Stimulated activated CD4-positive, alpha-beta T cell treated with anti-CD3 and anti-CD28 coated beads, Interleukin-12 subunit alpha, Interleukin-12 subunit beta, amount 100 ng/mL, for 24 hours (primary cell): ENCODE measurements at places on chromosomes 5 and 9.

DNA sequence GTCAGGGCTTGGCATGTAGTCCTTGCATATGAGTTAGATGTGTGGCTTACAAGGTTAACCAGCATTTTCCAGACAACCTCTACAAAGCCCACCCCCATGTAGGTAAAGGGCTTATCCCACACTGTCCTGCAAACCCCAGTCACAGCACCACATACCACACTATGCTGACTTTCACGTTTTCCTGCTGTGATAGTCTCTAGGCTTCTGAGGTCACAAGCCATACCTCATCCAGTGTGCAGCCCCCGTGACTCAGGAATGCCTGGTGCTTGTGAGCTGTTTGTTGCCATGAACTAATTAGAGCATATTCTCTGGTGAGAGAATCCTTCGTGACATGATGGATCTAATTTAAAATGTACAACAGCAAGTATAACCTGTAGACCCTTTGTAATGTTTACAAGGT lies 50.8 kb downstream of the ERAP1 start:
- no peak for DNase-seq

DNA sequence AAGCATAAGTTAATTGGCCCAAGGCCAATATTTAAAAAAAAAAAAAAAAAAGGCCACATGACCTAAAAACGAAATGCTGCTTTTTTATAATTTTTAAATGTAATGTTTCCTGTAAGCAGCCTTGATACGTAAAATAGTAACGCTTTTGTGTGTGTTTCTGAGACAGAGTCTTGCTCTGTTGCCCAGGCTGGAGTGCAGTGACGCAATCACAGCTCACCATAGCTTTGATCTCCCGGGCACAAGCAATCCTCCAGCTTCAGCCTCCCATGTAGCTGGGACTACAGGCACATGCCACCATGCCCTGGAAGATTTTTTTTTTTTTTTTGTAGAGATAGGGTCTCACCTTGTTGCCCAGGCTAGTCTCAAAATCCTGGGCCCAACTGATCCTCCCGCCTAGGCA lies 179.9 kb downstream of the EDIL3 start:
- no peak for DNase-seq

DNA sequence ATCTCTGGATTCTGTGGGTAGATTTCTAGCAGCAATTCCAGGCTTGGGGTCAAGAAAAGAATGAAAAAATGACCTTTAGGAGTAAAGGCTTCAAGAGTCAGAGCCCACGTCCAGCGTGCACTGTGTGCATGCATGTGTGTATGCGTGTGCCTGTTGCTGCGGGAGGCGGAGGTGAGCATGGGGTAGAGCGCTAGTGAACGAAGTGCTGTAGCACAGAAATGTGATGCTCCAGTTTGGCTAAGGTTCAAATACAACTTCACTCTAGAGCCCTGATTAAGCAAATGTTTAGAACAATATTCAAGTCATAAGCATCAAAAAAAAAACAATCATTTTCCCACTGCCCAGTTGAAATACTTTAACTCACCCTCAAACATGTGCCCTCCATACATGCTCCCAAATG lies 403.9 kb downstream of the ZNF608 start:
- no peak for DNase-seq

GRCh38 chr5:181241393-181241975 lies 2.2 kb downstream of the RACK1 start:
- DNase-seq: no peak

- no peak for DNase-seq
Measured at GRCh38 chr5:43839218-43839617, 236.2 kb downstream of the NNT start.

DNA sequence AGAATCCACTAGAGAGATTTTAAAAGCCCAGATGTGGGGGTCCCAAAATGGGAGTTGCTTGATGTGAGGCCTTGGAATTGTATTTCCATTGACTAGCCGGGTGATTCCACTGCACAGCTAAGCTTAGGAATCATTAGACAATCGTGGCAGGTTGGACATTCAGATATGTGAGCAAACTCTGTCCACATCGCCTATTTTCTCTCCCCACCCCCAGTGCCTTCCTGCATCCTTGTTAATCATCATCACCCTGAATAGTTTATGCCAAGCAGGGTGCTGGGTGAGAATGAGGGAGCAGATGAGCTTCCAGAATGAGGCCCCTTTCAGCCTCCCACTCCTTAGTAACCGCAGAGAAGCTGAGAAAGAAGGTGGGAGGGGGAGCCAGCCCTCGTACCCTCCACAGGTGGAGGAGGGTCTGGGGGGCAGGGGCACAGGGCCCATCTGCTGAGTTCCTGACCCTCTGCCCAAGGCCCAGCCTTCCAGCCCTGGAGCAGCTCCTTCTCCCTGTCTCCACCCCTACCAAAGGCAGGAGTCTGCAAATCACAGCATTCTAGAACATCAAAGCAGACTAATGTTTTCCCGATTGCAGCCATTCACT lies 7.7 kb upstream of the TCOF1 start:
- no peak for DNase-seq

- DNase-seq: no peak
Measured at GRCh38 chr9:98808875-98809274, 1.4 kb downstream of the GALNT12 start.

GRCh38 chr5:26805076-26805475 lies 233.3 kb downstream of the CDH9 start:
- no peak for DNase-seq

DNA sequence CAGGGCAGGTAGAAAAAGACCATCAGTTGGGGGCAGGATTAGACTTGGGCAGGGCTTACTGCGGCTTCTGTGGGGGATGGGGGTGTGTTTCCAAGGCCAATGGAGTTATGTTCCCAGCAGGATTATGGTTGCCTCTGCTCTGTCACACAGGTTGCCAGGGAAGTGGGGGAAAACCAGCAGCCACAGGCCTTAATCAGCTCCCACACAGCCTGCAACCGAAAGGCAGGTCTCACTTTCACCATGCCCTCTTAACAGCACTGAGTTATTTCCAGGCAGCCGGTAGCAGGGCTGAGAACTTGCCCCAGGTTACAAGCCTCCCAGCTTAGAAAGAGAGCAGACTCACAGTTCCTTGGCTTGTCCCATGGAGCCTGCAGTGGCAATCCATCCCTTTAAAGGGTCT lies 205.5 kb downstream of the FGF10 start:
- no peak for DNase-seq

DNA sequence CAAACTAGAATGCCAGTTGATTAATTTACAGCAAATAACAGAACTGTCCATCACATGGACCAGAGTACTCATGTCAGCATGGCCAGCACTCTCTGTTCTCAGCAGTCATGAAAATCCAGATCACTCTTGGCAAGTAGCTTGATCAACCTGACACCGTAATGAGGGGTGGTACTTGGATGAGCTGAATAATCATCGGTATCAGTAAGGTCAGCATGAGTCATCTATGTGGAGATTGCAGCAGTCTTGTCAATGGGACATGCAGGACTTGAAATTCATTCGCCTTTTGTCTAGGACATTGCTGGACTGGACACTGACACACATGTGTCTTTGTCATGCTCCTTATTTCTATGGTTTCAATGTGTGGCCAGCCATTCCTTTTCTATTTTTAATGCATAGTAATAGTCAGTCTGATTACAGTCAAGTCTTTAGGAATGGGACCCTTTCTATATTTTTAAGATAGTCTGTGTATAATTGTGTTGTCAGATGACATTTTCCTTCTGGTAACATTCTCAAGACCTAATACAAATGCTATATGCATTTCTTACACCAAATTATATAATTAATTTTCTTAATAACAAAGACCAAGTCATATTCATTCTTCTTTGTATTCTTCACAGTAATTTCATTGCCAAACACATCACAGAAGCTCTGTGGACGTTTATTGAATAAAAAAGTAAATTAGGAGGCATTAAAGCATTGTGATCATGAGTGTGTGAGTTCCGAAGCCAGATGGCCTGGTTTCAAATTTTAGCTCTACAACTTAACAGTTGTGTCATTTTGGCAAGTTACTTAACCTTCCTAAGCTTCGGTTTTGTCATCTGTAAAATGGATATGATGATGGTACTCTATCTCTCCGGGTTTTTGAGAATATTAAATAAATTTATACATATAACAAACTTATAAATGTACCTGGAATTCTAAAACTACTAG lies 57.4 kb downstream of the ADAMTSL1 start:
- no peak for DNase-seq

- no peak for DNase-seq
Measured at GRCh38 chr9:92762196-92762595, 2.4 kb downstream of the BICD2 start.

DNA sequence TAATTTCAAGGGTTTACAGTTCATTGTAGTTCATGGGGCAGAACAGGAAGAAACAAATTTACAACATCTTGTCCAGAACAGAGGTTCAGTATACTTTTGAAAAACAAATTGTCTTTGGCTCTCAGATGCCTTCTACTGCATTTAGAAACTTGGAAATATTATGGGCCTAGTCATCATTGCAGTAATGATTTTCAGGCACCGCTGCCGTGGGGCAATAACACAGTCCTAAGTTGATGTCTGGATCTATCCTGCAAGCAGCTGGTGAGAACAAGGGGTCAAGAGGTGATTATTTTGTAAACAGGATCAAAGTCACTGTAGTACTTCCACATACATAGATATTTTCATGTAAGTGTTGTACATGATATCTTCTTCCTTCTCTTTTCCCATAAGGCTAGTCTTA lies 82.5 kb upstream of the CAST start:
- DNase-seq: no peak

DNA sequence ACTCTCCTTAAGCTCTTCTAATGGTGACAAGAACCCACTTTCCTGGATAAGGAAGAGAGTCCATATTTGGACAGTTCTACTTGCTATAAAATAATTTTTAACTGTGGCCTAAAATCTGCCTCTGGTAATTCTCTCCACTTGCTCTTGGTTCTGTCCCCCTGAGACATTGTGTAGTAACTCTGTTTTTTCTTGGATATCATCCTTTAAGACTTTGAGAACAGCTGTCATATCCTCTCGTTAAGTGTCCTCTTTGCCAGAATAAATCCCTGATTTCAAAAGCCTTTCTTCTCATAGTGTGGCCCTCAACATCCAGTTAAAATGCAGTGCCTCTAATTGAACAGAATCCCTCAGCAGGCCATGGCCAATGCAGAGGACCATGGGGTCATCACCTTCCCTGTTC lies 101.5 kb downstream of the ARHGEF28 start:
- no peak for DNase-seq

- DNase-seq: no peak
Measured at GRCh38 chr9:14956208-14956607, 46.0 kb upstream of the FREM1 start.

GRCh38 chr9:128470560-128470959 lies 14.8 kb downstream of the ODF2 start:
- DNase-seq: no peak

DNA sequence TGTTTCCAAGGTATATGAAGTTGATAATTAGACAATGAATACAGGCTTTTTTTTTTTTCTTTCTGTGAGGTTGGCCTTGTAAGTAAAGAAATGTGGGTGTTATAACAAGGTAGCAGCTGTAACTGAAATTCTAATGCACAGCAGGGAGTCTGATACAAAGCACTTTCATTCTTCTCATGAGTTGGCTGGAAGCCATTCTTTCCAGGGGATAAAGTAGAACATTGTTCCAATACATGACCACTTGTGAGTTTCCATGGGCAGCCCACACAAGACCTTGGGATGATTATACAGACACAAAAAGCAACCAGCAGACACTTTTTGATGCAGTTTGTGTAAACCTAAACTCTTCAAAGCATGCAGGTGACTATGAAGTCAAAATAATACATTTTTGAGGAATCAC lies 1785.9 kb upstream of the WWC1 start:
- no peak for DNase-seq
